ENCODE measurements at places on chromosomes 13 and 19.

DNA sequence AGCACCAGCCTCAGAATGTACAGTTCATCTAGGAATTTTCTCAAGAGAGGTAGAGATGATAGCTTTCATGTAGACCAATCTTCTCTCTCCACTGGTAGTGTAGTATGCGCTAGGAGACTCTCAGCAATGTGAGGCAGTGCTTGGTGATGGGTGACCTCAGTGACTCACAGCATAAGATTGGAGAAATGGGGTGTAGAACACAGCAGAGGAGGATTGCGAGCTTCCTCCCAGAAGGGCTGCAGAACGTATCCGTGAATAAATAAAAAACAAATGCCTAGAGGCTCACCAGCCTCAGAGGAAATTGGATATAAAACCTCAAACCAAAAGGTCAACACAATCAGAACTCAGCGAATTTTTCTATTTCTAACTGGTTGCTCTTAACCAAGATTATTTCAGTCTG, 182.9 kb upstream of the RXFP2 start:
- DNase-seq, result no peak

- no peak for DNase-seq
Measured at GRCh38 chr13:59734393-59734792, 429.3 kb downstream of the DIAPH3 start.

- DNase-seq, result no peak
Measured at GRCh38 chr19:2079865-2080301, 16.2 kb downstream of the MOB3A start.

- no peak for DNase-seq
Measured at GRCh38 chr13:99953138-99953755, 18.3 kb downstream of the ZIC5 start.

DNA sequence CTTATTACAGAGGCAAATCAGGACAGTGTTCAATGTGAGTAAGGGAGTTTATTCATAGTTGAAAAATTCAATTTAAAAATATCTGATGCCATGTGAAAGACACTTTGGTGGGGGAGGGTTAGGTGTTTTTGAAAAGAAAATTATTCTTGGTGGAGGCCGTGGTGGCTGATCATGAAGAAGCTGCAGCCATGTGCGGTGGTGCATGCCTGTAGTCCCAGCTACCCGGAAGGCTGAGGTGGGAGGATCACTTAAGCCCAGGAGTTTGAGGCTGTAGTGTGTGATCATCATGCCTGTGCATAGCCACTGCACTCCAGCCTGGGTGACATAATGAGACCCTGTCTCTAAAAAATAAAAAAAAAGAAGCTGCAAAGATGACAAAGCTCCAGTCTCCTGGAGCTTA, 28.6 kb downstream of the WDFY2 start:
- no peak for DNase-seq

GRCh38 chr19:54492568-54492967, 10.1 kb upstream of the LAIR2 start:
- DNase-seq, result no peak

GRCh38 chr19:12769689-12770088, 5.7 kb downstream of the HOOK2 start:
- DNase-seq, result no peak

GRCh38 chr19:4369109-4369887, 25.9 kb downstream of the MPND start:
- peak; percentile 19 for DNase-seq

DNA sequence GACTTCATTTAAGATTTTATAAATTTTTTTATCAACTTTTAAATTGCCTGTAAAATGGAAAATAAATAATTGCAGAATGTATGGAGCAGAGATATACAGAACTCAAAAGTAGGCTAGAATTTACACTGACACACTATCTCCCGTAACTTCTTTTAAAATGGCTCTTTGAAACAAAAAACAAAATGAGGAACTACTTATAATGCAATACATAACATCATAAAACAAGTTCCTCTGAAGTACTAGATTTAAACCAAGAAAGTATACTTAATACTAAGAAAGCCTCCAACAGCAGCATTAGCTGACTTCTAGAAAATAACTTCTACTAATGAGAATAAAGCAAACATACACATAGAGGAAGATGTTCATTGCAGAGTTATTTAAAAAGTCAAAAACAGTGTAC, 17.0 kb downstream of the RBM26 start:
- no peak for DNase-seq

DNA sequence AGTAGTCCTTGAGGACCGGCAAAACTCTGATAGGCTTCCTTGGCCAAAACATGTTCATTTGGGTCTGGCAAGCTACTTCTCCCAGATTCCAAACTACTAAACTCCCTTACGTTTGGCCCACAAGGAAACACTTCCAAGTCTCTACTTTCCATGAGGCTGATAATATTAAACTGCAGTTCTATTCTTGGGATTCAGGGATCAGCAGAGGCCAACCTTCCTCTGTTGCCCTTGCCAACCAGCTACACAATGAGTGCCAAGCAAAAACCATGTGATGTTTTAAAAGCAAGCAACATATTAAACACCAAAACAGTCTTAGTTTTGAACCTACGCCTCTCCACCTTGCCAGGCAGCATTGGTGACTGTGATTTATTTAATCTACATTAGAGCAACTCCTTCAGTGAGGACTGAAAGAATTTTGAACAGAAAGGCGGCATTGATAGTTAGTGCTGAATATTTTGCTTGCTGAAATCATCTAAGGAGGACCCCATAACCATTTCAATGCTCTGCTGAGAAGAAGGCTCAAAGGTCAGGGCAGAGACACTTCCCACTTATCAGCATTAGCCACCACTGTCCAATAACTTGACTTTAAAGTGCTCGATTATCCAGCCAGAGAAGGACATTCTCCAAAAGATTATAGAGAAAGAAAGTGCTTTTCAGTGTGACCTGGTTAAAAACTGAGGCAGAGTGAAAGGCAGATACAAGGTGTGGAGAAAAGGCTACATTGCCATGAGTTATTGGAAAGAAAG, 287.1 kb downstream of the TBC1D4 start:
- no peak for DNase-seq

Measured in activated CD4-positive, alpha-beta T cell treated with anti-CD3 and anti-CD28 coated beads, Interleukin-2, amount 50 U/mL, for 24 hours (primary cell).